Stimulated activated CD4-positive, alpha-beta T cell treated with anti-CD3 and anti-CD28 coated beads, TNF-alpha, amount 100 ng/mL, for 24 hours (primary cell): ENCODE measurements at places on chromosomes 4 and X.

- no peak for DNase-seq
Measured at GRCh38 chr4:41644288-41644914, 104.1 kb downstream of the PHOX2B start.

GRCh38 chrX:153448556-153449367 is 2.9 kb upstream of the TREX2 start:
- no peak for DNase-seq

DNA sequence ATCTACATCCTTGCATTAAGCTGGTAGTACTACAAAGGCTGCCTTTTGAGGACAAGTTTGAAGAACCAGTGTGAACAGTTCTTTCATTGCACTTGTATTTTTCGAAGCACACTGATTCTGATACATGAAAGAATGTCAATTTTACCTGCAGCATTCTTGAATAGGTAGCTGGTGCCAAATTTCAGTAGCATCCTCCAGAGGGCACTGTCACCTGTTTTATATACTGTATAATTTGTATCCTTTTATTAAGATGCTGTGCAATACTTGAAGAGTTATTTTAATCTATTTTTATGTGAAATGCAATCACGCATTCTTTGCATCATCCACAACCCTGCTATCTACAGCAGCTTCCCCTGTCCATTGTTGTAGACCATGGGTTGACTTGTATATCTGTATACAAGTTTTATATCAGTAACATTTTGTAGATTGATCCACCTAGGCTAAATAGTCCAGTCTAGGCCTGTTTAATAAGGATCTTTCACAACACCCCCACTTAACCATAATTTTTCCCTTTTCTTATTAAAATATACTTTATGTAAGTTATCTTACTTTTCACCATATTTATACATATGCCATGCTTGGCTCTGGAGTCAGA is 325.7 kb downstream of the PCDH7 start:
- DNase-seq: no peak

DNA sequence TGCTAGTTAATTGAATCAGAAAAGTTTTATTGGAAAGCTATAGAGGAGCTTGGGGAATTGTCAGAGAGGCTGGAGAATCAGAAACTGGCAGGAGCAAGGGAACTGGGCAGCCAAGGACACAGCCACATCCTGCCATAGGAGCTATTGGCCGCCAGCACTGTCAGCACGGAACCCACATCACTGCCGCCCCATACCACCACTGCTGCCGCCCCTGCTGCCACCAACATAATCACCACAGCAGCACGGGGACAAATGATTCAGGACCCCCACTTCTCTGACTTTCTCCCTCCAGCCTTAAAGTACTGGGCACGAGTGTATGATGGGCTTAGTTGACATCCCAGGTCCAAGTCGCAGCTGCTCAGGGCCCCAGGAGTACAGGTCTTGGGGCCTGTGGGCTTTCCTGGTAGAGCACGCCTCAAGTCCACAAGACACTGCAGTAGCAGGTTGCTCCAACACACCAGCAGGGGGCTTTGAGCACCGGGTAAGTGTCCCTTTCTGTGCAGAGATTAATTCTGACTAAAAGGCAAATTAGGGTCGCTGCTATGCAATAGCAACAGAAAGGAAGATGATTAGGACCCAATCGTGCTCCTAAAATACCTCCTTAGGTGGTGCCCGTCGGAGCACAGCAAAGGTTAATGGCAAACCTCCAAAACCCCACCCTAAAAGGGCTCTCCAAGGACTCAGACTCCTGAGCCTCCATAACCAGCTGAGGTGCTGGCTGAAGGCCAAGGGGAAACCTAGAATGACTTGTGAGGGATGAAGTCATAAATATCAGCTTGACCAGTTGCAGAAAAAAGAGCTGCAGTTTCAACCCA is 6.9 kb downstream of the PJA1 start:
- no peak for DNase-seq

- no peak for DNase-seq
Measured at GRCh38 chr4:76197971-76198410, 15.6 kb downstream of the SCARB2 start.

DNA sequence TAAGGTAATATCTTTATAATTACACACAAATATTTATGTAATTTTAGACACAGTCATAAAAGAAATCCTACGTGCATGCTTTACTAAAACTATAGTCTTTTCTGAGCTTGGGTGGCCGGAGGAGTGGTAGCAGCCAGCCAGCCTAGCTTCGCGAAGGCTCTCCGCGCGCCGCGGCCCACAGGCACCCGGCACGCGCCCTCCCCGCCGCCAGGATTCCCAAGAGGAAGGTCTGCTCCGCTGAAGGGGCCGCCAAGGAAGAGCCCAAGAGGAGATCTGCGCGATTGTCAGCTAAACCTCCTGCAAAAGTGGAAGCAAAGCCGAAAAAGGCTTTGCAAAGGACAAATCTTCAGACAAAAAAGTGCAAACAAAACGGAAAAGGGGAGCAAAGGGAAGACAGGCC is 8.7 kb upstream of the PJA1 start:
- DNase-seq: no peak

- no peak for DNase-seq
Measured at GRCh38 chr4:7850489-7850888, 89.2 kb downstream of the AFAP1 start.

DNA sequence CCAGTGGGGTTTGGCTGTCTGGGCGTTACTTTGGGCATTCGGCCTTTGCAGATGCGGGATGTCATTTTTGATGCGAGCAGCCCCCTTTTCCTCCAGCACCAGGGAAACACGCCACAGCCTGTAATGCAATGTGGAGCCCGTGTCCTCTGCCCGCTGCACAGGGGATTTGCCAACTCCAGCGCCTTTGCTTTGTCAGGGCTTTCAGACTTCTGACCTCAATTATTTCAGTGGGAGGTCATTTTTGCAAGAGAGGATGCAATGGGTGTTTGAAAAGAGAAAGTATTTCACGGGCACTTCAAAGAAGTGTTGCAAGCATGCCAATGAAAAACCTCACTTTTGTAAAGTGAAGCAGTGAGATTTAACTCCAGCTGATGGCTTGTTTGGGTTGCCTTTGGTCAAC is 11.5 kb downstream of the CLCN4 start:
- DNase-seq: no peak

DNA sequence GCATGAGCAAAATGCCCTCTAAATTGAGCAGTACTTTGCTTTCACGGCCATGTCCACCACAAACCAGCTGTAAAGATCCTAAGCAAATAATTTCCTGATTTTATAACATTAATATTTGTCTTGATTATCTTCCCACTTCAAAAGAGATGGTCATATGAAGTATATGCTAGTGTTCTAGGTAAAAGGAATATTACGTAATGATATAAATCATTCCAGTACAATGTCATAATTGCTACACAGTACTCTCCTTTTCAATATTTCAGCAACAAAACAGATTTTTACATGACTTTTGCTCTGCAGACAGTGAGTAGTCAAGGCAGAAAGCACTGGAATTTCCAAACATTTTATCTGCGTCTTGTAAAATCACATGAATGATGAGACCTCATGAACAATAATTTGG is 572.8 kb upstream of the FRG1 start:
- DNase-seq: no peak
